NCI-H2081 (cell line): ENCODE measurements at places on chromosomes 13 and 19.

DNA sequence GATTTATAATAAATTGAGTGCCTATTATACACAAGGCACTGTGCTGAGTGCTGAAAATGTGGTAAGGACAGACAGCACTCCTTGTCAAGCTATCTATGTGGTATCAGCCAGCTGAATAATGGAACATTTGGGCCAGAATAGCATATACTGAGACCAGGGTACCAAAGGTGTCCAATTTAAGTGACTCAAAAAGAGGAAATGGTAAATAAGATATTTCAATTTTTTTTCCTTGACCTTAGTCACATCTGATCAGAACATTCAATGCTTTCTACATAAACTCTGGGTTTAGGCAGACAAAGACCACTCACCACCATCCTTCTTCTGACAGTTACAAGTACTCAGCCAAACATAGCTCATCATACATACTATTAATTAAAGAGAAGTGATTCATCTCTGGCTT lies 43.2 kb downstream of the RCBTB2 start:
- DNase-seq, result no peak

DNA sequence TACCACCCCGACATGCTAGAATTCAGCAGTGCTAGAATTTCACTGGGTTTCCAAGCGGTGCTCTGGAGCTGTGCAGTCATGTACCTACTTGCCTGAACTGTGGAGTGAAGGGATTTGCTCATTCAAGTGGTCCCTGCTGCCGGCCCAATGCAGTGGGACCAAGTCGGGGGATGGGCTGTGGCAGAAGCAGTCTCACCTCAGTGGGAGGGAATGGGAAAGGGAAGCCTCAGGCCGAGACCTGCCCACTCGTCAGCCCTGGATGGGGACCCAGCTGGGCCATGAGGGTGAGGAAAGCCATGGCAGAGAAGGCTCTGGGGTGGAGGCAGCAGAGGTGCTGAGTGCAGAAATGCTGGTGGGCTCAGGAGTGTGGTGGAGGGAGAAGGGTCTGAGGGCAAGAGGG lies 14.9 kb downstream of the KLHL26 start:
- DNase-seq, result no peak

DNA sequence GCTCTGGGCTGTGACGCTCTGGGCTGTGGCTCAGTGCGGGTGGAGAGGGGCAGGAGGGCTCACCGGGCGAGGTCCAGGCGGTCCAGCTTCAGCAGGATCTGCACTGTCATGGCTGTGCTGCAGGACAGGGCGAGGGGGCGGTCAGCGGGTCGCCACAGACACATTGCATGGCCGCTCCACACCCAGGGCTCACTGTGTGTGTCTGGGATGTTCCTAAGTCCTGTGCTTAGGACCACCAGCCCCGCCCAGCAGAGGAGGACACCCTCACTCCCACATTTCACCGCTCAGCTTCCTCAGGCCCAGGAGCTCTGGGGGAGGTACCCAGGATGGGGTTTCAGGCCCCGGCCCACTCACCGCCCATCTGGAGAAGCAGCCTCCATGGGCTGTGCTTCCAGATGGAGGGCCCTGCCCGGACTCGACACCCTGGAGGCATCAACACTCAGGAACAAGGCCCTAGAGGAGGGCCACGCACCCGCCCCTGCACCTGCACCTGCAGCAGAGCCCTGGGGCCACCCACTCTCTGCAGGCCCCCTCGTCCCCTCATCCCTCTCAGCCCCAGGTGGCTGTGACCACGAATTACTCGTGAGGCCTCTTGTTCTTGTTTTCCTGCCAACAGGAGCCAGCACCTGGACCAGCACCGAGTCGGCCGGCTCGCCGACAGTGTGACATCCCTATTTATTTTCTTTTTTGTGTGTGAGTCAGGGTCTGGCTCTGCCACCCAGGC lies 9.7 kb upstream of the CERS1 start:
- no peak for DNase-seq

DNA sequence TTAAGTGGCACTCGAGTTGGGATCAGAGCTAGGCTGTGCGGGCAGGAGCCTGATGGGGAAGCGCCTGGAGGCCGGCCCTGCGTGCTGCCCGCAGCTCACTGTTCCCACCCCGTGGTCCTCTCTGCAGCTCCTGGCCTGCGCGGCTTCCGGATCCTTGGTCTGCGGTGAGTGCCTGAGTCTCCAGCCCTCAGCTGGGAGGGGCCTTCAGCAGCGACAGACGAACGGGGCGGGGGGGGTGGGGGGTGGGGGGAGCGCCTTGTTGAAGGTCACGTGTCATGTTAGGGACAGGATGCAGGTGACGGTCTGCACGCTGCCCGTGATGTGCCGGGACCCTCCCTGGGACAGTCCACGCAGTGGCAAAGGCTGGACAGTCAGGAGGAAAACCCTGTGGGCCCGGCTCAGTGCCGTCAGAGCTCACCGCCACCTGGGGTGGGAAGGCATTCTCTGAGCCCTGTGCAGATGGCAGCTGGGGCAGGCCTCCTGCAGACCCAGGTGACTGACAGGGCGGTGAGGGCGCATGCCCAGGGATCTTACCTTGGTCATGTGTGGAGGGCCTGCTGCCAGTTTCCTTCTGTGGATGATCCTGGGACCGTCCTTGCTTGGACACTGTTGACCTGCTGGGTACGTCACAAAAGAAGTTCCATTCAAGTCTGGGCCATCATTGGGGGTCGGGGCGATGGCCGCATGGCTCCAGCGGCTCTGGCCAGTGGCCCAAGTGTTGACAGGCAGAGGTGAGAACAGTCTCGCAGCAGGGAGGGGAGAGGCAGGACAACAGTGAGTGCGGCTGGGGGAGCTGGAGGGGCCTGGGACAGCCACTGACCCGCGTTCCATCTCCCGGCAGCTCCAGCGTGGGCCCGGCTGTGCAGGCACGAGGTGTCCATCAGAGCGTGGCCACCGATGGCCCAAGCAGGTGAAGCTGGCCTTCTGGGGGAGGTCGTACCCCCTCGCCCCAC lies 4.3 kb downstream of the NDUFS7 start:
- no peak for DNase-seq

DNA sequence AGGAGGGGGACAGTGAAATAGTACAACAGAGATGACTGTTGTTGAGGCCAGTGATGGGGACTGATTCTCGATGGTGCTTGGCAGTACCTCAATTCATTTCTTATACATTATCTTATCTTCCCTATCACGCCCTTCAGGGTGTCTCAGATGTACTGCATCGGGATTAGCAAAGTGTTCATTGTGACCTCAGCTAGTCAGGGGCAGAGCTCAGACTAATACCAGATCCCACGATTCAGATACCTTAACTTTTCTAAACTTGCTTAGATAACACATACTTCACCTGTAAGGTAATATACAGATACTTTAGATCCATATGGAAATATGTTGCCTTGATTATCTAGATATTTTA lies 720.6 kb downstream of the EFNB2 start:
- DNase-seq, result no peak

- DNase-seq, result no peak
Observed at GRCh38 chr19:47514151-47514868, 553 bp downstream of the NAPA start.

- no peak for DNase-seq
Observed at GRCh38 chr13:79874396-79875360, 393.7 kb downstream of the NDFIP2 start.

DNA sequence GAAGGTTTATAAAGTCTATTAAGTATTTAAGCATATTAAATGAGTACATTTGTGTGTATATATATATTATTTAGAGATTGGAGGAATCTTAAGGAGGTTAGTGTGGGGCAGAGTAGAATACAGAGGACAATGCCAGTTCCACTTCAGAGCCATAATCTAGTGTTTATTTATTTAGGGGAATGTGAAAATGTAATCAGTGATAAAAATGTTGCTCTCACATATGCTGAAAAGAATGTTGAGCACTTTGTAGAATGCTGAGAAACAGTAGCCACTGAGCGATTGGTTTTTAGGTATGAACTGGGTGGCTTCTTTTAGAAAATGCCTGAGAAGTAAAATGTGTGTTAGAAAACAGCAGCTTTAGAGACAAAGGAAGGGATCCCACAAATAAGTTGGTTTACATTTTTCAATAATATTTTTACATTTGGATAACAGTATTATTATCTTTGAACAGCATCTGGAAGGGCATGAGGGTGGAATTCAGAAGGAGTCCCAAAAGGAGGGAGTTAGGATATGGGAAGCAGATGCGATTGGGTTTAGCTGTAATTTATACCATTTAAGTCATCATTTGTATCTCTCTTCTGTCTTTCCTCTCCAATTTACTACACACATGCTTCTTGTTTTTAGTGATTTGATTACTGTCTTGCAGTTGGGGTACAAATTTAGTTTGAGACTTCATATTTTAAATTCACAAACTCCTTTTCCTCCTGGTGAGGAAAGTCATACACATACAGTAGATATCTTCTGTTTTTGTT lies 68.6 kb downstream of the NDFIP2 start:
- no peak for DNase-seq

GRCh38 chr13:32019612-32020233 lies 11.9 kb upstream of the FRY start:
- peak; percentile 56 for DNase-seq

GRCh38 chr13:110706570-110707372 lies 855 bp upstream of the CARS2 start:
- no peak for DNase-seq

GRCh38 chr19:19749117-19749907 lies 16.4 kb upstream of the ZNF14 start:
- no peak for DNase-seq

GRCh38 chr13:114177245-114178010 lies 1.6 kb upstream of the CFAP97D2 start:
- DNase-seq, result no peak

DNA sequence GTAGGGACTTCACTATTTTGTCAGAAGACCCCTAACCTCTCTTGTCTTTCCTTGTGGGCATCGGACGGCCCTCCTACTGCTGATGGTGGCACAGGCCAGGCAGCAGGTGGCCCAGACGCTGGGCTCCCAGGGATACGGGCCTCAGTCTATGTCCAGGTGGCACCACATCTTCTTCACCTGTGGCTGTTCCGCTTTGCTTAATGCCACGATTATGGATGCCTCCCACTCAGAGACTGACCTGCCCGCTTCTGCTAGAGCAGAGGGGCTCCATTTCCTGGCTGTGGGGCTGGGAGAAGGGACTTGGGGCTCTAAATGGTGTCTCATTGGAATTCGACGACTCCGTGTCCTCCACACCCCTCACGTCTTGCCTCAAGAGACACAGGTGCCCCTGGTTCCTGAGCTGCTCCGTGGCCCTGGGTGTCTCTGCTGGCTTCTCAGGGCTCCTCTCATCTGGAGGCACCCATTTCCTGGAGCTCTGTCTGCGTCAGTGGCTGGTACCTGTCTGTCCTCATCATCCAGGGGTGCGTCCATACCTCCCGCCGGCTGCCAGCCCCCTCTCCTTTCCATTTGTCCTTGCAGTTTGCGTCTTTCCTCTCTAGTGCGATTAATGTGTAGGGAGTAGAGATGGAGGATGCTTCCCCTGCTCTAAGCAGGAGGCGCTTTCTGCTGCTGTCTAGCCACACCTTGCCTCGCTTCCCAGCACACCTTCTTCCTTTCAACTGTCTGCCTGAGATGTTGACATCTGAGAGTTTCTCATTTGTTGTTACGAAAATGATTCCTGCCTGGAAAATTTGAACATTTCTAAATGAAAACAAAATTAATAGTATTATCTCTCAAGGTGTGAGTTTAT lies 63.4 kb downstream of the TEX29 start:
- no peak for DNase-seq

- DNase-seq, result peak; percentile 41
Observed at GRCh38 chr19:485583-486236, 10.6 kb upstream of the MADCAM1 start.

GRCh38 chr19:49042177-49042576 lies 1.5 kb upstream of the CGB5 start:
- DNase-seq, result no peak

GRCh38 chr13:114115191-114115671 lies 17.2 kb downstream of the RASA3 start:
- no peak for DNase-seq

DNA sequence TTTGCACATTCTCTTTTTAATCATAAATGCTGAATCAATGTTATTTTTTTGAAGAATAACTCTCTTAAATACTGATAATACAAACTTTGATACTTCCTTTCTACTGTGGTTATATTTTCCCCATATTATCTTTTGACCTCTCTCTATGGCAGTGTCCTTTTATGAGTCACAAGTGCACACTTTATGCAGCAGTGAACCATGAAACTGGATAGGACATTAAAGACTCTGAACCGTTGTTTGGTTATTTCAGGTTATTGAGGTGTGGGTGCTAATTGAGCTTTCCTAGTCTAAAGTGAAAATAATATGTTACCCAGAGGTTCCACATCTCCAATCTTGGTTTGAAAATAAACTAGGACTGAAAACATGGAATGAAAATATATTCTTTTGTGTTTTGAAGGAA lies 71.4 kb downstream of the DGKH start:
- DNase-seq, result no peak

DNA sequence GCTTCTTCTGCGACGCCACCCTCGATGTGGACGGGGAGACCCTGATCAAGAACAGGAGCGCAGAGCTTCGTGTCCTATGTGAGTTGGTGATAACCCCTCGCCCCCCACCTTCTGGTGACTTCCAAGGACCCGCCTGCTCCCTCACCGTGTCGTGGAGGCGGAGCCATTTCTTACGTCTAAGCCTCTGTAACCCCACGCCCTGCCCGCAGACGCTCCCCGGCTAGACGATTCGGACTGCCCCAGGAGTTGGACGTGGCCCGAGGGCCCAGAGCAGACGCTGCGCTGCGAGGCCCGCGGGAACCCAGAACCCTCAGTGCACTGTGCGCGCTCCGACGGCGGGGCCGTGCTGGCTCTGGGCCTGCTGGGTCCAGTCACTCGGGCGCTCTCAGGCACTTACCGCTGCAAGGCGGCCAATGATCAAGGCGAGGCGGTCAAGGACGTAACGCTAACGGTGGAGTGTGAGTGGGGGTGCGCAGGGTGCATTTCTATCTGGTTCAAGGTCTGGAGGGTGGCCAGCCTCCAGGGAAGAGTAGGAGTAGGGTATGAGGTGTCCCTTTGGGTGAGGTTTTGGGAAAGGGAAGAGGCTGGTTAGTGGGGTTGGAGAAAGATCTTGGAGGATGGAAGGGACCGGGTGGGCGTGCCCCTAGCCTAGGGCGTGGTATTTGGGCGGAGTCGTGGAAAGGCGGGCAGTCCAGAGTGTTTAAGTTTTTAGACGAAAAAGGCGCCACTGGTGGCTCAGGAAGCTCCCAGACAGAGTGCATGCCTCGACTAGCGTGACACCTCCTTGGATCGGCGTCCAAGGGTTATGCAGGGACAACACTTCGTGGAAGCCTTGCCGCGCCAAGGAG lies 3.3 kb downstream of the ICAM5 start:
- DNase-seq, result no peak

DNA sequence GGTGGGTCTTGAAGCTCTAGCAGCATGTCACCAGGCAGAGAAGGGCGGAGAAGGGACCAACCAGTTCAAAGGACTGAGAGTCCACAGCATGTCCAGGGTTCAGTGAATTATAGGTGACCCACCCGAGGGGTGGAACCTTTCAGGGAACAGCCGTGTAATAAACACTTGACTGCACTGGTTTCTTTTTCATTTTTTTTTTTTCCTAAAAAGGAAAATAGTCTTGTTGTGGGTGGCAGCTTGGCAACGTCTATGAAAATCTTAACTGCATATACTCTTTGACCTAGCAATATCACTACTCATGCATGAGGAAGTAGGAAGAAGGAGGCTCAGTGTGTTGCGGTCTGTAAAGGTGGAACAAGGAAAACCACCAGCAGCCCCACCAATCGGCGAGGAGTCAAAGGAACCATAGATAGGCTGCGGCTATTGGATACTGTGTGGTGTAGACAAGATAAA lies 13.0 kb upstream of the MYH14 start:
- no peak for DNase-seq
